T47D (cell line): ENCODE measurements at places on chromosomes 6 and 20.

- DNase-seq = no peak
Observed at GRCh38 chr6:36570264-36570663, 23.0 kb upstream of the STK38 start.

DNA sequence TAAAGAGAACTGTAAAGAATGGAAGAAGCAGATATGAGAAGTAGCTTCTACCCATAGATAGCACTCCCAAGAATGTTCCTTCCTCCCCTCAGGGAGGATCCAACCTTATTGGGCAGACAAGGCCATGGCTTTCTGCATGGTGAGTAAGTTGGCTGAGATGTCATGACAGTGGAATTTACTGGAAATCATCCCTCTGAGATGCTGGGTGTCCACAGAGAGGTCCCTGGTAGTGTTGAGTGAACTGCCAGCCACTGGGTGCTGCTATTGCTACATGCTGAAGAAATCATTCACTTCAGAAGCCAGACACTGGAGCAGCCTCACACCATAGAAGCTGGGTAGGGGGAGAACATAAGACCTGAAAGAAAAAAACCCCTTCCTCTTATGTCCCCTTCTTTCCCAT, 46.4 kb upstream of the FERMT1 start:
- DNase-seq = peak; percentile 41

DNA sequence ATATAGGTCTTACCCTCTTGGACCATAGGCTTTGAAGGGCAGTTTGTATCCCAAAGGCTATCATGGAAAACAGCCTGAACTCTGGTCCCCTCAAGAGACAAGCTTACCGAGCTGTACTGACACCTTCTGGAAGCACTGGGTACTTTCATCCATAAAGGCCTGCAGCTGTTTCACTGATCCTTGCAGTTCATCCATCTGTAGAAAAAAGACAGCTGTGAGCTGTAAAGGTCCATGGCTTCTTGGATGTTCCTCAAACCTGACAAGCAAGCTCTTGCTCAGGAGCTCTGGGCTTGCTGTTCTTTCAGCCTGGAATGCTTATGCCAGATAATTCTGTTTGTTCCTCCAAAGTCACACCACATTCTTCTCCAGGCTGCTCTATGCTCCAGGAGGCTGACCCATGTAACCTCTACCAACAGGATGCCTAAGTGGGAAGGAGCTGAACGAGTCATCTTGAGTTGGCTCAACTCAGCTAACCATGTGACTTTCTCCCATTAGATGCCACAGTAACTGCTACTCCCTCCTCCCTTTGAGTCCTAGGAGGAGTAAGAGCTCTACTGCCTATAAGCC, 8.8 kb upstream of the NDRG3 start:
- peak; percentile 56 for DNase-seq

DNA sequence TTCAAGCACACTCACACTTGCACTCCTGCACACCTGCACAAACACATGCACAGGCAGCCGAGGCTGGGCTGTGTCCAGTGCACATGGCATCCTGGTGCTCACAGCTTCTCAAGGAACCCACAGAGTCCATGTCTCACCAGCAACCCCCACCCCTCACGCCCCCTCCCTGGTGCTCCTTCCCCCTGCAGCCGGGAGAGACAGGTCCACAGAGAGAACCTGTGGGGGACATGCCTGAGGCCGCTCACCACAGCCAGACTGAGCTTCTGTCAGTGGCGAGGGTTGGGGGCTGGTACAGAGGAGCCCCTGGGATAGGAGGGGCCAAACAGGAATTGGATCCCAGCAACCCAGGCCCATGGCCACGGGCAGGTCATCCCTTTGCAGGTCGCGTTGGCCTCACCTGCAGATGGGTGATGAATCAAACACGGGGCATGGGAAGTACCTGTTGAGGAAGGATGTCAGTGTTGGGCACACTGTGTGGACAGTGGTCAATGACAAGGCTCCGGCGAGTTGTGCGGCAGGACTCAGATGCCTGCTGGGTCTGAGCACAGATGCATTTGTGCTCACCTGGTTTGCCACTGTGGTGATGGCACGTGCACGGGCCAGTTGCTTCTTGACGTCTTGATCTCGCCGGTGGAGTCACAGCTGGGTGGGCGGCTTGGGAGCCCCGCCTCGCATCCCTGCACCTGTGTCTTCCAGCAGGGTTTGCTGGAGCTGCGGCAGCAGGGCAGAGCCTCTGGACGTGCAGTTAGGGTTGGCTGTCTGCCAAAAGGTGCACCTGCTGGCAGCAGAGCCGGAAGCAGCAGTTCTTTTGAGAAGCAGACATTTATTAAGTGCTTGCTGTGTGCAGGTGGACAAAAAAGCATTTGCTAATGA, 113.0 kb downstream of the ERMARD start:
- peak; percentile 27 for DNase-seq

GRCh38 chr20:1566701-1567100, 9.2 kb upstream of the SIRPD start:
- DNase-seq = no peak

DNA sequence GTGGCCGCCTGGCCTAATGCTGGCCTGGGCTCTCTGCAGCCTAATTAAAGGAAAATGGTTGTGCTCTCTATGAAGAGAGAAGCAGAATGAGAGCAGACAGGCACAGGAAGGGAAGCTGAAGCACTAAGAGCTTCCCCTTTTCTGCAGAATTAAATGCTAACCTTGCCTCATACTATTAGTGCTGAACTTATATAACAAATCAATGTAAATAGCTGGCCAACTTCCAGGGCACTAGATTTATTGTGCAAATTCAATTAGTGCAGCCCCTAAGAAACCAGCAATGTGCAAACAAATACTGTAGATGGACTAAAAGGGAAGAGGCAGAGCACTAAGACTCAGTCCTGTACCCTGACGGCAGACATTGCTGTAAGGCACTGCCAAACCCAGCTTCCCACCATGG, 36.1 kb upstream of the INSM1 start:
- no peak for DNase-seq

- no peak for DNase-seq
Observed at GRCh38 chr6:5672581-5673011, 334.1 kb downstream of the NRN1 start.

GRCh38 chr6:119856136-119856535, 506.6 kb upstream of the MAN1A1 start:
- no peak for DNase-seq

- DNase-seq = no peak
Observed at GRCh38 chr20:19742974-19743639, 15.0 kb upstream of the RIN2 start.

GRCh38 chr6:144334150-144334708, 49.1 kb downstream of the UTRN start:
- DNase-seq = no peak

DNA sequence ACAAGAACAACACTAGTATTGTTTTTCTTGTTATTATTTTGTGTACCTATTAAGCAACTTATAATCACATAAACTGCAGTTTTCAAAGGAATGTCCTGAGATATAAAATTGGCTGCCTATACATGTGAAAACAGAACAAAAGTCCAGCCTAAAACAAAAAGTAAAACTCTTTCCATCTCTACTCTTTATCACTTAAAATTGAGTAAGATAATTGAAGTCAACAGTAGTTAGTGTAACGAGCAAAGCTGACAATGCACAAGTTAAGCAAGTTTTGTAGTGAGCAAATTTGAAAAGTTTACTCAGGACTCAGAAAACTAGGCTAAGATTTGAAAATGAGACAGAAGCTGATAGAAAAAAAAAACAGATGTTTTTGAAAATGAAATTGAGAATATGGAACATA, 941.4 kb upstream of the MAN1A1 start:
- DNase-seq = no peak

- DNase-seq = no peak
Observed at GRCh38 chr6:44311767-44312166, 1.4 kb downstream of the AARS2 start.

DNA sequence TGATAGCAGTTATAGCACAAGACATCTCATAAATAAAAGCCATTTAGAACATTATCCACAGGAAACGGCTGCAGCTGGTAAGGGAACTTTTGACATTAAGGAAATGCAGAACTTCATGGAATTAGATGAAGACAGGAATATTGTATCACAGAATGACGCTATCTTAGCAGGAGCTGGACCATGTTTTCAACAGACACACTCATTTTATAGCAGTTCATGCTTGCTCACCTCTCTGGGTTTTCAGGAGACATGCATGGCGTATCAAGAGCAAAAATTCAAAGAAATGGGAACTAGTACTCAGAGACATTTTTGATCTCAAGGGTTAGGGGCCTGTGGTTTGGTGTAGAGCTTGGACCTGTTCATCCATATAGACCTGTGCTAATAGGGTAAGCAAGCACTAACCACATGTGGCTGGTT, 125.0 kb downstream of the FYN start:
- no peak for DNase-seq

DNA sequence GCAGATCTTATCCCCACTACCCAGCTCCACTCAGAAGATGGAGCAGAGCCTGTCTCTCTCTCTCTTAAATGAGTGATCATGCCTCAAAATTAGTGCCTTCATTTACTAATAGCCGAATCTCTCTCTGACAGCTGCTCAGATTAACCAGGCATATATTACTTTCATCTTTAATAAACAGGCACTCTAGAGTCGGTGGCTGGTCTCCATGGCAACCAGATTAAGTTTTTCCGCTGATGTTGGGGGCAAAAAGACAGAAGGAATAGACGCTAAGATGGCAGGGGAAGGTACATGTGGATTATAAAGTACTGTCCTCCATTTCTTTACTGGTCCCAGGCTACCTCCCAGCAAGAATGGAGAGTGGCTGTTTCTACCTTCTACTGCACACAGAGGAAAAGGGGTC, 121.6 kb downstream of the QRSL1 start:
- no peak for DNase-seq

- DNase-seq = no peak
Observed at GRCh38 chr6:89566930-89567629, 71.5 kb downstream of the LYRM2 start.

DNA sequence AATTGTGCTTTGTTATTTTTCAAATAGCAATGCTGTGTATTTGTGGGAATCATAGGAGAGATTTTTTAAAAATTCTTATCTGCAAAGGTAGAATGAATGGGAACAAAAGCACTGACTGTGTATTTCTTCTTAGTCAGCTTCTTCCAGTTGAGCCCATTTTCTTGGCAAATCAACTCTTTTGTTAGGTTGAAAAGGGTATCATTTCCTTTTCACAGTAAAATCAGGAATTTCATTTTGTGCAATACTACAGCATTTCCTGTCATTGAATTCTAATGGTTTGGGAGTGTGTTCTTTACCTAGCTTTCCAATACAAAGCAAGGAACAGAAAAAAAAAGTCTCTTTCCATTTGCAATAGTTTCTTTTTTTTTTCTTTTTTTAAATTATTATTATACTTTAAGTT, 19.0 kb upstream of the EXOC2 start:
- DNase-seq = no peak

- DNase-seq = peak; percentile 44
Observed at GRCh38 chr20:19886661-19887288, 128.7 kb downstream of the RIN2 start.

DNA sequence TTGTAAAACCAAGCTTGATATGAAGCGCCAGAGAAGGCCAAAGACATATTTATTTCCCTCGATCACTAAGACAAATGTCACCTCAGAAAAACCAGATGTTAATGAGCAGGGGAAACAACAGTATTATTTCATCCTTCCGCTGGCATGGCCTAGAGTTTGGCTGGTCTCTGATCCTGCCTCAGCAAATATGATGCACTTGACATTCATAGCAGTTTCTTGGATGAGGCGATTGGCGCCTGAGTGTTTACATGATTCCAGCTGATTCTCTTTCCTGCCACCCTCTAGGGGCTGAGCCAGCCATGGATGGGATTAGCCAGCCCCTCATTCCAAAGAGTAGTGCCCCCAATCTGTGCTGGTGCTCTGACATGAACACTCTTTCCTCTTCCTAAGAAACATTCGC, 67.9 kb downstream of the STMND1 start:
- DNase-seq = no peak

GRCh38 chr6:122389704-122390372, 9.6 kb upstream of the HSF2 start:
- DNase-seq = no peak
